Thyroid gland (tissue), 4 donors: ENCODE measurements at places on chromosomes 2 and 18. TPM values are rescaled to one million over a fixed set of nuclear protein-coding genes. Genes with fewer than 3 reads are reported as not detected.

RBKS gene
- total RNA-seq, result 8.6 TPM

- peaks cover 64% of the 10 kb centered on the region for H3K27me3 ChIP-seq
- H3K36me3 ChIP-seq, result no peaks in the 10 kb centered on the region
- peaks cover 20% of the 10 kb centered on the region for H3K4me1 ChIP-seq
- DNase-seq, result no peak
- no peak overlapping the region for H3K27ac ChIP-seq
- peak overlapping the region; percentile 29 for H3K4me3 ChIP-seq
Observed at GRCh38 chr2:172083628-172084394, 1.5 kb upstream of the DLX1 start.

- peak; percentile 7 for DNase-seq
- no peak overlapping the region for H3K27ac ChIP-seq
- peaks cover 7% of the 10 kb centered on the region for H3K36me3 ChIP-seq
- no peaks in the 10 kb centered on the region for H3K27me3 ChIP-seq
- H3K4me3 ChIP-seq, result no peak overlapping the region
Observed at GRCh38 chr2:112000399-112001135, 54.5 kb upstream of the TMEM87B start.

SDC1 gene
- total RNA-seq, result 21.9 TPM

DNA sequence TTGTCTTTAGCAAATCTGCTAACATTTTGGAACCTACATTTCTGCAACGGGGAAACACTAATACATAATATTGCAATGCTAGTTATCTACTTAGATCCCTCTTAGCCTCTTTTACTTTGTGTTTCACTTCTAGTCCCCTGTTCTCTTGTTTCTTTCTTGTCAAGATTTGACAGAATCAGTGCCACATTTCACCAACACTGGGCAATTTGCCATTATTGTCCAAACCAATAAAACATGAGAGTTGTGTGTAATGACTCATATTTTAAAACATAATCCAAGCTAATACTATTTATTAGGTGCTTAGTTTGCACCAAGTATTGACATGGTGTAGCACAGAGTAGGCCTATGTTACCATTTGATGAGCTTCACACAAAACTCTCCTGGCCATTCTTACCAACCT, 33.7 kb upstream of the ACVR1C start:
- no peaks in the 10 kb centered on the region for H3K4me1 ChIP-seq
- no peak overlapping the region for H3K27ac ChIP-seq
- H3K4me3 ChIP-seq, result no peak overlapping the region
- no peak for DNase-seq
- H3K36me3 ChIP-seq, result no peaks in the 10 kb centered on the region

GRCh38 chr18:46013484-46014189, 46.5 kb upstream of the EPG5 start:
- H3K27me3 ChIP-seq, result no peaks in the 10 kb centered on the region
- H3K4me3 ChIP-seq, result no peak overlapping the region
- no peaks in the 10 kb centered on the region for H3K36me3 ChIP-seq
- no peak for DNase-seq
- no peaks in the 10 kb centered on the region for H3K4me1 ChIP-seq
